ENCODE measurements at places on chromosomes 12 and 14.
A peak's percentile ranks its signal among the peaks of the same experiment; 100 is the strongest.

GRCh38 chr14:79279645-79280597 is 931.4 kb downstream of the DIO2 start:
- DNase-seq: no peak

DNA sequence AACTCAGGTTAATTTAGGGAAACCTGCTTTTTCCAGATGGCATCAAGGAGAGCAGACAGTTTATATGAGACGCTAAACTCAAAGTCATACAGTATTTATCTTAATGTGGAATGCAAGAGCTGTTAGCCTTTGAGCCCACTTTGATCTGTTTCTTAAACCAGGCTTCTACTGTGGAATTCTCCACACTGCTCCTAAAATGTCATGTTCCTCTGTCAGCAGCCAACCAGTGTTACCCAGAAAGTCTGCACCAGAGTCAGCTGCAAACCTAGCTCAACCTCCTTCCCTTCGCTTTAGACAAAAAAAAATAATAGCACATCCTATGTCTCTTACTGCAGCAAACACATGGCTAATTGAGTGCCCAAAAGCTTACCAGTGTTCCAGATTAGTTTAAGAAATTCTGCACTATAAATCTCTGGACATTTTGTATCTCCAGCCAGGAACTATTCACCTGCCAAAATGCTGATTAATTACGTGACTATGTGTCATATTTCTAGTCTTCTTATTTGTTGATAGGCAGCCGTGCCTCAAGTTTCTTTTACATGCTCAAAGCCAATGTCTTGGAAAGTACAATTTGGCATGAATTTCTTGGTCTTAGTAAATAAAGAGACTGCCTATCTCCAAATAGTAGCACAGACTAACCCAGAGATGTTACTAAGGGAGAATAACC is 21.8 kb downstream of the ARMH4 start:
- DNase-seq: no peak

GRCh38 chr12:106415134-106415533 is 57.6 kb downstream of the POLR3B start:
- peak; percentile 71 for DNase-seq

DNA sequence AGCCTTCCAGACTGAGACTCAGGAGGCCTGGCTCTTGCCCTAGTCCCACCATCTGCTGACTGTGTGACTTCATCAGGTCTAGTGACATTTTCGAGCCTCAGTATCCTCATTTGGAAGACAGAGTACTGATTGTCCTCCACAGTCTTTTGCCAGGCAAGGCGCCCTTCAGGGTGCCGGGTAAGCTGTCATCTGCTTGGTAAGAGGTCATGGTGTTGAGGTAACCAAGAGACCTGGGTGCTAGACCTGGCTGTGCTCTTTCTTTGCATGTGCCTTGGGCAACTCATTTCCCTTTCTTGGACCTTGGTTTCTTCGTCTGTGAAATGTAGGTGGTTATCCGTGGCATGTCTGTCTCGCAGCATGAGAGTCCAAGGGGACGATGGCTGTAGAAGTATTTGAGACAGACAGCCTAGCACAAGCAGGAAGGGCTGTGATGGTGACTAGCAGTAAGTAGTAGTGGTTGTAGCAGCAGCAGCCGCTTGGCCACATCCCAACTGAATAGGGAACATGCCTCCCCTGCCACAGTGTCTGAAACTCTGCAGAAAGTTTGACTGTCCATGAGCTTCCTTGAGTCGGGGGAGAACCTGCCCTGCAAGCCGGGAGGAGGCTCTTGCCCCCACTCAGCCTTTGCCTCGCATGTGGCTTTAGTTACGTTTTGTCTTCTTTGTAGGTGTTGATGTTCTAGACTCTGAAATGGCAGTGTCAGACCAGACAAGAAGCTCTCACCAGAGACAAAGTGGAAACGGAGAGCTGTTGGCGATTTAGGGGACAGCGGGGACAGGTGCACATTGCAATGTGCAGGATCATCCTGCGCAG is 40.3 kb downstream of the EVL start:
- no peak for DNase-seq

DNA sequence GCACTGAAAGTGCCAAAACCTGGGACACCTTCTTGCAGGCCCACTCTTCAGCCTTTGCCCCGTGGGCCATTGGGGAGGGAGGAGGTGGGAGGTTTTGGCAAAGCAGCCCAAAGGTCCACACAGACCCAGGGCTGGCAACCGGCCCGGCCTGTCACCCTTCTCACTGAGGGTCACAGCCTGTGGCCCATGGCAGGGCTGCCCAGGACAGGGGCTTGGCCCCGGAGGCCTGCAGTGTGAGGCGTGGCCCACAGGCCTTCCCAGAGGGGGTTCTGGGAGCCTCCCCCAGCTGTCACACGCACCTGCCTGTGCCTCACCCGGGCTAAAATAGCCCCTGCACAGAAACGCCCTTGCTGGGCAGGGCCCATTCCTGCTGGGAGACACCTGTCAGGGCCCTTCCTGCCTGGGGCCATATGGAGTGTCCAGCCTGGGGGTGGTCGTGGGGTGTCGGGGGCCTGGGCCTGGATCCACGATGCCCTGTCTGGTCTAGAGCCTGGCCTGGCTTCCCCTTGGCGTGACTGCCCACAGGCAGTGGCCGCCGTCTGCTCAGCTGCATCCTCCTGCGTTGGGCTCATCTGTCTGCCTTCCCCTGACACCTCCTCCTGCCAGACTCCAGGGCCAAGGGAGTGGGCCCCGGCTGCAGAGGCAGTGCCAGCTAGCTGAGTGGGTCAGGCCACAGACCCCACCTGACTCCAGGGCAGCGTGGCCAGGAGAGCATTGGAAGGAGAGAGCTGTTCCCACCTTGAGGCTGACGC is 19.2 kb downstream of the PACS2 start:
- no peak for DNase-seq

DNA sequence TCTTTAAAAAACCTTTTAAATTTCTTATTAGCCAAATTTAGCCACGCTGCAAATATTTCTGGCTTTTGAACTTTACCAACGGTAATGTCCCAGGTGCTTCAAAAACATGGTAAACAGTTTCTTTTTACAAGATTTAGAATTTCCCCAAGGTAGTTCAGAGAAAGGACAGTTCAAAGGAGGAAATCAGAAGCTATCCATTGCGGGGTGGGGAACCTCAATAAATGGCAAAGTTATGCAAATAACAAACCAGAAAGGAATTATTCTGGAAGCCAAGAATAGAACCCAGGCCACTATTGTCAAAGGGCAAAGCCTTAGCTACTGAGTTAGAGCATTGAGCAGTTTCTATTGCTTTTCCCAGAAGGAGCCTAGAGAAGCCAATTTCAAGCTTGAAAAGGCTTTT is 62.3 kb downstream of the PDE6H start:
- no peak for DNase-seq

DNA sequence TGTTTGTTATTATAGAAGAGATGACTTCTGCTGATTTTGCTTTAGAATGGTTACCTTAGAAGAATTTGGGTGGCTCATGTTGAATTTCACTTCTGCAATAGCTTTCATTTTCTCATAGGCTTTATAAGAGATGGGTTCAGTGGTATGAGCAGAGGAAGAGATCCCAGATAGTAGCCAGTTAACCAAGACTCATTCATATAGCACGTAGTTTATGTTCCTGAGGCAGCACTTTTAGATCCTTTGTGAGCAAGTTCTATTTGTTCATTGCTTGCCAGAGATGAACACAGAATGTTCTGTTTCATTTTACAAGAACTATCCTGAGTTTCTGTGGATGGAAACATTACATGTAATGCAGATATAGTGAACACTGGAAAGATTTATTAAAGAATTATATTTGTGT is 32.2 kb downstream of the RAB21 start:
- DNase-seq: no peak

- DNase-seq: no peak
These were observed 807.2 kb downstream of the SLC16A7 start for GRCh38 chr12:60402996-60403395.

- DNase-seq: no peak
These were observed 83.6 kb upstream of the DIO3 start for GRCh38 chr14:101477648-101478047.

DNA sequence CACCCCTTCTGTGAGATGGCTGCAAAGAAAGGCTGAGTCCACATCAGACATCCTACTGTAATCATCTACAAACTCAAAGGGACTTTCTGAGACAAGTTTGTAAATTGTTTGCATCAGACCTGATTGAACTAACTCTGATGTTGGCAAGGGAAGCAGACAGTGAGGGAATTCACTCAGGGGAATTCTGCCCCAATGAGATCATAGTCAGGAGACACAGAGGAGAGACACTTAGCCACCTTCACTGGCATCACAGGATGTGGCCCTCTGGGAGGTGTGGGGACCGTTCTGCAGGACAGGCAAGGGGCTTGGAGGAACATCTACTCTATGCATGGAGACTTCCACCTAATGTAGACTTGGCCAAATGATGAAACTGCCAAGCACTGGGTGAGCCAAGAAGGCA is 70.7 kb upstream of the DDX11 start:
- DNase-seq: peak; percentile 36

GRCh38 chr14:61565836-61566536 is 129.3 kb upstream of the HIF1A start:
- peak; percentile 69 for DNase-seq

DNA sequence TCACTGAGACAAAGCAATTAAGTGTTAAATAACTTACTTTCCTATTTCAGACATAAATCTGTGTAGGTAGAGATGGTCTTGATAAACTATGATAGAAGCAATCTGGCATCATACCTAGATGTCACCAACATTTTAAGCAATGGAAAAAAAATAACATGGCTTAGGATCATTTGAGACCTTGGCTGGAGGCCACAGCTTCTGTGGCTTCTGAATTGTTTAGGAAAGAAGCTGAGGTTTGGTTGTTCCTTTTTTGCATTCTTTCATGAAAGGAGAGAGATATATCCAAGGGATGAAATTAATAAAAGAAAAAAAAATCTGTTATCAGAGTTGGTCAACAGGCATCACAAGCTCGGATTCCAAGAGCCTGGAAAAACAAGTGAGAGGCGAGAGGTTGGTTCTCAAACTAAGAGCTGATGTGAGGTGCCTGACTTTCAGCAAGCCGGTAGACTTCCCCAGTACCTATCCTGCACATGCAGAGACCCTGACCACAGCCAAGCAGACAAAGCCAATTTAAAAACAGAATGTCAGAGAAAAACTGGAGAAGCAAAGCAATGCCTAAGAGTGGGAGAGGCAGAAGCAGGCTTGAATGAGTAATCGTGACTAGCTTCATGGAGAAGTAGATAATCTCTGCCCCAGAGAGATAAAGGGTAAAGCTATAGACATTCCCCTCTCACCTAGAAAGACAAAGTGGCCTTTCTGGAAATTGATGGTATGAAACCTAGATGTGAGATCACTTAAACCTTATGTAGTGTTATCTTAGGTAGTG is 43.4 kb upstream of the ST8SIA1 start:
- DNase-seq: no peak

DNA sequence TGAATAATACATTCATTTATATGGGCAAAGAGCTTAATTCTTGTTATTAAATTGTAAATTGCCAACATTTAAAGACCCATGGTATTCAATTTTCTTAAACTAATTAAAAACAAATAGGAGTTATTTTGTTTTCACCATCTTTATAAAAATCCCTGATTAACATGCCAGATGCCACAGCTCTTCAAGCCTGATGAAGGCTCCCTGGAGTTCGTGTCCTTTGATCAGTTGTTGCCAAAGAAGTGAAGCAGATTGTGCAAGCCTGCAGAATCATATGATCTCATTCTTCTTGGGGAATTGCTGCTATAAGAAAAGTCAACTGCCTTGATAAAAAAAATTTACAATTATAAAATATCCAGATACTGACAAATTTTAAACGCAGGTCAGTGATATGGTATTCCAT is 288.3 kb upstream of the PPFIA2 start:
- DNase-seq: peak; percentile 72

- no peak for DNase-seq
These were observed 1.9 kb downstream of the EGLN3 start for GRCh38 chr14:33948869-33949408.

GRCh38 chr12:128554546-128555304 is 269.0 kb downstream of the SLC15A4 start:
- no peak for DNase-seq

- DNase-seq: peak; percentile 23
These were observed 53.8 kb upstream of the GSC start for GRCh38 chr14:94823556-94824341.

DNA sequence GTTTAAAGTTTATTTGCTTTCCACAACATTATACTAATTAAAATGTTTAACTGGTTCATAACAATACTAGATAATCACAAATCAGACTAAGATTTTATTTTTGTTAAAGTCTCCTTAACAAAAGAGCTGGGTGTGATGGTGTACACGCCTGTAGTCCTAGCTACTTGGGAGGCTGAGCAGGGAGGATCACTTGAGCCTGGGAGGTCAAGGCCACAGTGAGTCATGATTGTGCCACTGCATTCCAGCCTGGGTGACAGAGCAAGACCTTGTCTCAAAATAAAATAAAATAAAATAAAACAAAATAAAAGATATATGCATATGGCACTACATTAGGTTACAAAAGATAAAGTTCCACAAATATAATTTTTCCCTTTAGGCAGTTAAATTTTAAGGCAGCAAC is 5.6 kb downstream of the MIS18BP1 start:
- peak; percentile 25 for DNase-seq

DNA sequence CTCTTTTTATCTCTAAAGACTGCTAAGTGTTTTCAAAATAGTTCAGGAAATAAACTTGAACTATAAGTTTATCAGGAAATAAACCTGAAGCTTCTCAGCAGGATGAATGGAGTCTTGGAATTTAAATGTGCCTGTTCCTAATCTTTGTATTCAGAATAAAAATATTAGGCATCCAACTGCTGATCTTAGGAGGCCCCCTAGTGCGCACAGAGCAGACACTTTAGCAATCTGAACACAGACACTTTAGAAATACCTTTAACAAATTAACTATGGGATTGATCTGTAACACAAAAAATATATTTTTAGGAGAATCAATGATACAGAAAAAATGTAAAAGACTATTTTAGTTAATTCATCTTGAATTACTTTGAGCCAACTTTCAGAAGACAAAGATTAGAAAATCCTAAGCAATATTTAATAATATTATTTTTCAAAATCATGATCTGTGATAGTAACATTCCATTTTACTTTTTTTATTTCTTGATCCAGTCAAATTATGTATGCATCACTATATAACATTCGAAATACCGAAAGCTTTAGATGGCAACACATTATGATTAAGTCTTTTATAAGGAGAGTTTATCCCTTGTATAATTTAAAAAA is 80.9 kb downstream of the SLC41A2 start:
- peak; percentile 27 for DNase-seq

DNA sequence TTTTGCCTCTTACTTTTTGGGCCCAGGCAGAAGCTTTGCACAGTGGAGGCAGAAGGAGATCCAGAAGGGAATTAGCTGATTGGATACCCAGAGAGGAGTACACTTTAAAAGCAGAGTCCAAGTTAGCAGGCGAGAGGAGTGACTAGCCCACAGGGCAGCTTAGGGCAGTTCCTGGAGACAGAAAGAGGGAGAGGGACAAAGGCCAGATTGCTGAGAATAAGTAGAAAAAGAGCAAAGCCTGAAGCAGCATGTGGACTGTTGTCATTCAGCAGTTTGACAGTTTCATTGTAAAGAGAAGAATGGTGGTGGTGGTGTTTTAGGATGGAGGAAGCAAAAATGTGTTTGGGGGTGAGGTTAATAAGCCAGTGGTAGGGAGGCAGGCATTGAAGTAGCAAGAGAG is 95.1 kb downstream of the PELI2 start:
- DNase-seq: no peak

- DNase-seq: peak; percentile 47
These were observed 18.3 kb downstream of the SLC17A8 start for GRCh38 chr12:100375038-100375735.

- DNase-seq: no peak
These were observed 74.4 kb downstream of the MGST1 start for GRCh38 chr12:16421806-16422205.

- no peak for DNase-seq
These were observed 99.7 kb upstream of the PLEKHG7 start for GRCh38 chr12:92602930-92603623.
